Stimulated activated CD4-positive, alpha-beta T cell treated with anti-CD3 and anti-CD28 coated beads, Interleukin-15, amount 100 ng/mL, for 1 hour (primary cell): ENCODE measurements at places on chromosomes 12 and 14.

DNA sequence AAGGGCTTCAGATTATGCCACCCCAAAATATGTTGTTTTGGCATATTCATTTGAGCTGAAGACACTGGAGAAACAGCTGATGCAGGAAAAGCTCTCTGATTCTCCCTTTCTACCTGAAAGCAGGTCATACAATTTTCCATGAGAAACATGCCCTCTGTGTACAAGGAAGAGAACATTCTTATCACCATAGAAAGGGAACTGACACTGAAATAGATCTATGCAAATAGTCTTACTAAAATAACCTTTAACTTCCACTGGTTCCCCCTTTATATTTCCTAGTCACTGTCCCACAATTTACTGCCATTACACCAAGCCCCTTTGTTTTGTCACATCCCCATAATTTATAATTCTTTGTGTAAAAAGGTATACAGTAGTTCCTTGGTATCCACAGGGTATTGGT, 9.6 kb upstream of the PHC1 start:
- DNase-seq = no peak

DNA sequence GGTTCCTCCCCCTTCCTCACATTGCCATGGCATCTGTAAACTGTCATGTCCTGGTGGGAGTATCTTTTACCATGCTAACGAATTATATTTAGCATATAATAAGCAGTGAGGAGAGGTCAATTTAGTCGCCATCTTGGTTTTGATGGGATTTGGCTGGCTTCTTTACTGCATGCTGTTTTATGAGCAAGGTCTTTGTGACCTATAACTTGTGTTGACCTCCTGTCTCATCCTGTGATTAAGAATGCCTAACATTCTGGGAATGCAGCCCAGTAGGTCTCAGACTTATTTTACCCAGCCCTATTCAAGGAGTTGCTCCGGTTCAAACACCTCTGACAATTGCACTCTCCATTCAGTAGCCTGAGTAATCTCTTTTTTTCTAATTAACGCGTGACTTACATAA, 2.1 kb upstream of the EIF4B start:
- no peak for DNase-seq

- no peak for DNase-seq
These were observed 99.9 kb downstream of the TMTC3 start for GRCh38 chr12:88241862-88242570.

DNA sequence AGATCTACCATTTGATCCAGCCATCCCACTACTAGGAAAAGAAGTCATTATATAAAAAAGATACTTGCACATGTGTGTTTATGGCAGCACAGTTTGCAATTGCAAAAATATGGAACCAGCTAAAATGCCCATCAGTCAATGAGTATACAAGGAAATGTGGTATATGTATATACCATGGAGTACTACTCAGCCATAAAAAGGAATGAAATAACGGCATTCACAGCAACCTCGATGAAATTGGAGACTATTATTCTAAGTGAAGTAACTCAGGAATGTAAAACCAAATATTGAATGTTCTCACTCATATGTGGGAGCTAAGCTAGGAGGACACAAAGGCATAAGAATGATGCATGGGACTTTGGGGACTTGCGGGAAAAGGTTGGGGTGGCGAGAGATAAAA, 402.6 kb downstream of the RAD51B start:
- no peak for DNase-seq
